ENCODE measurements at places on chromosomes 7 and 10.

GRCh38 chr7:110600956-110601355, 490.0 kb upstream of the LRRN3 start:
- no peak overlapping the region for H3K4me3 ChIP-seq
- no peak overlapping the region for H3K27ac ChIP-seq
- DNase-seq, result no peak
- H3K36me3 ChIP-seq, result no peaks in the 10 kb centered on the region
- H3K27me3 ChIP-seq, result no peaks in the 10 kb centered on the region

- no peaks in the 10 kb centered on the region for H3K36me3 ChIP-seq
- no peak for DNase-seq
- H3K4me3 ChIP-seq, result no peak overlapping the region
- H3K27me3 ChIP-seq, result no peaks in the 10 kb centered on the region
These were observed 586.3 kb upstream of the ANKRD30A start for GRCh38 chr10:36538953-36539586.

DNA sequence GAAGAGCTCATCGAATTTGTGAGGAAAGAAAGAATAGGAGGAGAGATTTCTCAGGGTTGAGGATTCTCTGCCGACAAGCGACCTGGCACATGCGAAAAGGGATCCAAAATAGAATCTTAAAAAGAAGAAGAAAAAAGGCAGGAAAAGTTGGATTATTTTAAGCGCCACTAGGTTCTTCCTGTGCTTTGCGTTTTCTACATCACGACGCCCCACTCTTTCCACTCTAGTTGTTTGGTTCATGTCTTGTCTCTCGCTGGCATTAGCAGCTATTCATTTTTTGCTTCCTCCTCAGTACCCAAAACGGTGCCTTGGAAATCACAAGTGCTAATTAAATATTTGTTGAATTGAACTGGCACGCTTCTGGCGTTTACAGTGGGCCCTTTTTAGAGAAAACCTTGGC, 674 bp upstream of the FRA10AC1 start:
- H3K4me3 ChIP-seq, result peak overlapping the region; percentile 63
- H3K36me3 ChIP-seq, result peaks cover 15% of the 10 kb centered on the region
- no peak for DNase-seq
- peaks cover 9% of the 10 kb centered on the region for H3K4me1 ChIP-seq
- H3K27me3 ChIP-seq, result no peaks in the 10 kb centered on the region
- H3K27ac ChIP-seq, result peak overlapping the region; percentile 87

DNA sequence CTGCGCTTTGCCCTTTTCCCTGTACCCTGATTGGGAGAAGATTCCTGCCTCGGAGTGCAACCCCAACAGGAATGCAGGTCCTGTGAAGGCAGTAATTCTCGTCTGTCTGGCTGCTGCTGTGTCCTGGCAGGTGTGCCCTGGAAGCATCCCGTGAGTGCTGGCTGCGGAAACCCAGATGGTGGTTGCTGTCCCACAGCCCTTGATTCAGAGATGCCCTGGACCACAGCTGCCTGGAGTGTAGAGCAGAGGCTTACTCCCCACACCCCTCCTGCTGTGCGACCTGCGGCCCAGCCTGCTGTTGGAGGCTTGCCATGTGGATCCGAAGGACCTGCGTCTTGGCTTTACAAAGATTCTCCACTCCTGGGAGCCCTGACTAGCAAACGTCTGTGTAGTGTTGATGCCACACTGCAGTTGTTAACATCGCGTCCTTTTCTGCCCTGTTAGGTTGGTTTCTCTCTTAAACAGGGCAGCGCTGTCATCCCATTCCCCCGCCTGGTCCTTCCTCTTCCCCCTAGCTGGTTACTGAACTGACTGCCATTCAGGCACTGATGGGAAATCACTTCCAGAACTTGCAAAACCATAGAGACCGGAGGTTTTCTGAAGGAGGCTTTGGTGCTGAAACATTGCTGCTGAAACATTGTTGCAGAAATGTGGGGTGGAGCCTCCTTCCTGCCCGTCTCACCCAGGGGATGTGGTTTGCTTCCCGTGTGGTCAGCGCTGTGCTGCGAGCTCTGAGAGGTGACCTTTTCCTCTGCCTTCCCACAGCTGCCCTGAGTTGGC, 53.3 kb downstream of the DNAJB6 start:
- no peak overlapping the region for H3K4me3 ChIP-seq
- H3K36me3 ChIP-seq, result peaks cover 48% of the 10 kb centered on the region
- H3K4me1 ChIP-seq, result peaks cover 17% of the 10 kb centered on the region
- DNase-seq, result no peak
- no peak overlapping the region for H3K27ac ChIP-seq

- DNase-seq, result no peak
- no peaks in the 10 kb centered on the region for H3K36me3 ChIP-seq
- H3K27me3 ChIP-seq, result peaks cover 22% of the 10 kb centered on the region
- H3K4me1 ChIP-seq, result peaks cover 4% of the 10 kb centered on the region
These were observed 531 bp downstream of the IKZF1 start for GRCh38 chr7:50304911-50305582.

DNA sequence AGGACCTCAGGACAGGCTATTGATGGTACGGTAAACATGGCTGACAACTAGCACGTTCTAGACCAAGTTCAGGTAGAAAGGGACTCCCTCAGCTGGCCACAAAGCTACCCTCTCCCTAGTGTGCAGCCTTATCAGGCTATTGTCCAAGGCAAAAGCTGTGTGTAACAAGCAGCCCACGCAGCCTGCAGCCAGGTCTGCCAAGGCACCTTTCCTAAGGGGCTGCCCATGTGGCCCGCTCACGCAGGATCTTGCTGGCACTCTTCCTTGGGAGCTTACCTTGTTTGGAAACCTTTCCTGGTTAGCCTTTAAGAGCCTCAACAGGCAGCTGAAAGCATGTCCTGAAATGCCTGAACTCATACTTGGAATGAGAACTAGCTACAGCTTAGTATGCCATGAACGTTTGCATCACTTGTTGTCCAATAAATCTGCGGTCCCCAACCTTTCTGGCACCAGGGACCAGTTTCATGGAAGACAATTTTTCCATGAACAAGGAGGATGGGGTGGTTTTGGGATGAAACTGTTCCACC, 51.7 kb downstream of the SYPL1 start:
- H3K4me1 ChIP-seq, result peaks cover 21% of the 10 kb centered on the region
- H3K27me3 ChIP-seq, result no peaks in the 10 kb centered on the region
- H3K36me3 ChIP-seq, result no peaks in the 10 kb centered on the region
- DNase-seq, result no peak

GRCh38 chr10:118590334-118590733, 5.1 kb downstream of the PRLHR start:
- H3K36me3 ChIP-seq, result no peaks in the 10 kb centered on the region
- no peak overlapping the region for H3K4me3 ChIP-seq
- H3K27ac ChIP-seq, result no peak overlapping the region
- no peaks in the 10 kb centered on the region for H3K4me1 ChIP-seq
- no peak for DNase-seq

DNA sequence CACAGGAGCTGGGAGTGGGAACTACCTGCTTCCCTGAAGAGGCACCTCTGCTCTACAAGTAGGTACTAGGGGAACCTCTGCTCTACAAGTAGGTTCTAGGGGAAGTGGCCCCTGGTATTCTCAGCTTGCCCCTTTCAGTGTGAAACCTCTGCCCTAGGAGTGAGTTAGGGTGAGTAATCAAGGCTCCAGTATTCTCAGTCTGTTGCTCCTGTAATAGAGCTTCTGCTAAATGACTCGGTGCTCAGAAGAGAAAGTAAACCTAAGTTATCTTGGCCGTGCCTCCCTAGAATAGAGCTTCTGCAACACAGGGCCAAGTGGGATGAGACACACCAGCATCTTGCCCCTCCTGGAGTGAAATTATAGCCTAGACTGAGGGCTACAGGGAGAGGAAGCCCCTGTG, 13.4 kb upstream of the RASSF4 start:
- no peak for DNase-seq
- H3K36me3 ChIP-seq, result no peaks in the 10 kb centered on the region

DNA sequence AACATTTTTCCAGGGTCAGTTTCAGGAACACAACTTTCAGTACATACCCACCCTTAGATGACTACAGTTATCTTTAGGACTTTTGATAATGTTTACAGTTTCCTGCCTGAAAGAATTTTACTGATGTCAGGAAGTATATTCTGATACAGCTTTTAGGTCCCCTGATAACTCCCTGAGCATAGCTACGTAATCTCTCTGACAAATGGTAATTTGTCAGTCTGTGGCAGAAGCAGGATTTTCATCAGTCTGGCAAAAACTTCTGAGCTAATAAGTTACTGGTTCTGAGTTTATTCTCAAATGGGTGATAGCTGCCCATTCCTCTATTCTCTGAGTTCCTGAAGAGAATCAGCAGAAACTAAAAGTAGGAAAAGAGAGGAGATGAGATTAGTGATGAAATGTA, 270.1 kb upstream of the MTPN start:
- H3K36me3 ChIP-seq, result no peaks in the 10 kb centered on the region
- no peaks in the 10 kb centered on the region for H3K27me3 ChIP-seq
- no peak overlapping the region for H3K27ac ChIP-seq
- no peaks in the 10 kb centered on the region for H3K4me1 ChIP-seq
- H3K4me3 ChIP-seq, result no peak overlapping the region

- H3K27me3 ChIP-seq, result no peaks in the 10 kb centered on the region
- peaks cover 20% of the 10 kb centered on the region for H3K4me1 ChIP-seq
- H3K4me3 ChIP-seq, result no peak overlapping the region
- no peaks in the 10 kb centered on the region for H3K36me3 ChIP-seq
These were observed 32.8 kb upstream of the ARHGAP12 start for GRCh38 chr10:31961277-31962074.

- no peak overlapping the region for H3K4me3 ChIP-seq
- no peak overlapping the region for H3K27ac ChIP-seq
- H3K27me3 ChIP-seq, result no peaks in the 10 kb centered on the region
- H3K4me1 ChIP-seq, result peaks cover 20% of the 10 kb centered on the region
These were observed 299.8 kb downstream of the KLF6 start for GRCh38 chr10:3485057-3485686.

DNA sequence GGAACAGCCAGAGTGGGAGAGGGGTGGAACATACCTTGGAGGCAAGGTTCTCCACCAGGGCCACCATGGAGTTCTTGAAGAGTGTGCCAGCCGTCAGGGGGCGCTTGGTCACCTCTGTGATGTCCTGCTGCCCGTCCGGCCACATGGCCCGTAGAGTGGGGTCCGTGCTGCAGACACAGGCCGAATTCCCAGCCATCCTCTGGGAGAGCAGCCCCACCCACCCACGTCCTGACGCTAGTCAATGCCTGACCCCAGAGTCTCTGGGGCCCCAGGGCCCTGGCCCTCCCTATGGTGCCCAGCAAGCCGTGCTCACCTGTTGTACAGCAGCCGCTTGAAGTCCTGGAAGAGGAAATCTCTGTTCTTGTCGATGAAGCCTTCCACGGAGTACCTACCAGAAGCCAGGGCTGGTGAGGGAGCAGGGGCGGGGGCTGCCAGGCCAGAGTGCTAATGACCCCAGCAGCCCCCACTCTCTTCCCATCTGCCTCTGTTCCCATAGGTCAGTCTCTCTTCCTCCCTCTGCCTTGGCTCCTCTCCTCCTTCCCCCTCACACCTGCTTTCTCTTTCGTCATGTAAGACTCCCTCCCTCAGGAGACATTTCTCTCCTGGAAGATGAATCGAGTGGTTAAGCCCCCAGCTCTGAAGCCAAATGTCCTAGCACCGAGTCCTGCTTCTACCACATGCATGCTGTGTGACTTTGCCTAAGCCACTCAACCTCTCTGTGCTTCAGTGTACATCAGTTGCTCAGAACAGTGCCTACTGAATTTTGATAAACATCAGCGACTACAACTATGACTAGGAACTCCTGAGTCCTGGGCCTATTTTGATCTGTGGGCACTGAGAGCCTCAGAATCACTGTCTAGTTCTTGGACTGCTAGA, 11.0 kb downstream of the MYO1G start:
- H3K27ac ChIP-seq, result no peak overlapping the region
- H3K27me3 ChIP-seq, result no peaks in the 10 kb centered on the region
- no peak overlapping the region for H3K4me3 ChIP-seq
- H3K36me3 ChIP-seq, result no peaks in the 10 kb centered on the region

DNA sequence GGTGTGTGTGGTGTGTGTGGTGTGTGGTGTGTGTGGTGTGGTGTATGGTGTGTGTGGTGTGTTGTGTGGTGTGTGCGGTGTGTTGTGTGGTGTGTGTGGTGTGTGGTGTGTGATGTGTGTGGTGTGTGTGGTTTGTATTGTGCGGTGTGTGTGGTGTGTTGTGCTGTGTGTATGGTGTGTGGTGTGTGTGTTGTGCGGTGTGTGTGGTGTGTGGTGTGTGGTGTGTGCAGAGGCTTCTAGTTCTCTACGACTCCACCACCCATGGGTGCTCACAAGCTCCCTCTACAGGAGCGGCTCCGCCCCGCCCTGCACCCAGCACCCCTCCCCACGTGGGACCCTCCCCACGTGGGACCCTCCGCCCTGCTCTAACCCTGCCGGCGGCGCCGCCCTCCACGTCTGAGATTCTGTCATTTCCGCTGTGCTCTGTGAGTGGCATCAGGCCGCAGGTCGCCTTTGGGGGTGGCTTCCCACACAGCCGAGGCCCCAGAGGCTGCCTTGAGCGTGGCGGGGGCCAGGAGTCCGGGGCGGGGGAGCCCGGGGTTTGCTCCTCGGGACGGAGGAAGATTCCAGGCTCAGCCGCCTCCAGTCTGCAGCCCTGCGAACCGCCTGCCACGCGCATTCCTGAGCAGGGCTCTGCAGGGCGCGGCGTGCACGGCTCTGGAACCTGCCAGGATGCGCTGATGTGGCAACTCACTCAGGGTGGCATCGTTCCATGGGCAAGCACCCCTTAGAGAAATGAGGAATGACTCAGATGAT, 37.0 kb upstream of the DNAJB6 start:
- H3K4me3 ChIP-seq, result no peak overlapping the region
- H3K4me1 ChIP-seq, result peaks cover 15% of the 10 kb centered on the region
- H3K27ac ChIP-seq, result no peak overlapping the region

- H3K4me1 ChIP-seq, result no peaks in the 10 kb centered on the region
- no peak for DNase-seq
- no peaks in the 10 kb centered on the region for H3K36me3 ChIP-seq
- no peak overlapping the region for H3K4me3 ChIP-seq
- H3K27me3 ChIP-seq, result no peaks in the 10 kb centered on the region
These were observed 45.5 kb downstream of the JAKMIP3 start for GRCh38 chr10:132111121-132111731.

- no peaks in the 10 kb centered on the region for H3K4me1 ChIP-seq
- no peak overlapping the region for H3K4me3 ChIP-seq
- H3K36me3 ChIP-seq, result no peaks in the 10 kb centered on the region
These were observed 125.1 kb upstream of the FAM204A start for GRCh38 chr10:118467200-118467599.

DNA sequence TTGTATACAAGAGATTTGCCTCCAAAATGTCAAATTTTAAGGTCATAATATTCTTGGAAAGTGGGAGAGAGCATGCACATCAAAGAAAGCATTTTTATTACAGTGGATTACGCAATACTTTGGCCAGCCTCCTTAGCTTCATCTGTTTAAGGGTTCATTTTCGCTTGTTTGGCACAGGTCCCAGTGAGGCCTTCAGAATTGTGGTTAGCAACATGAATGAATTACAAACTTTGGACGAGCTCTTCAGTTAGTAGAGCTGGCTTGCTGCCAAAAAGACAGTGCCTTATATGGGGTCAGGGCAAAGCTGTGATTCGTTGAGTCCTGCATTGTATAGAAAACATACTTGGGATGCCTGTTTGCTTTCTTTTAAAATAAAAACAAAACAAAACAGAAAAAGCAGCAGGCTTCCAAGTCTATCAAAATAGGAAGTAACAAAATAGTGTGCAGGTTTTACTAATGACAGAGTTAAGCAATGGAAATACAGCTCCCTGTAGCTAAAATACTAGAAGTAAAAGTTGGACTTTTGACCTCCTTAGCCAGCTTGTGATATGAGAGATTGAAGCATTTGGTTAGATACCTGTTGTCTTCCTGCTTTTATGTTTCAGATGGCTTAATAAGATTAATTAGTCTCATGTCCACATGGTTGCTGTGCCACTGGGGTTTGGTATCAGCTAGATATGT, 190.8 kb downstream of the MLLT10 start:
- H3K27ac ChIP-seq, result no peak overlapping the region
- no peaks in the 10 kb centered on the region for H3K27me3 ChIP-seq
- H3K4me3 ChIP-seq, result no peak overlapping the region

- no peaks in the 10 kb centered on the region for H3K4me1 ChIP-seq
- peaks cover 10% of the 10 kb centered on the region for H3K36me3 ChIP-seq
- no peaks in the 10 kb centered on the region for H3K27me3 ChIP-seq
- H3K4me3 ChIP-seq, result no peak overlapping the region
- DNase-seq, result no peak
These were observed 95.3 kb downstream of the LRRC4 start for GRCh38 chr7:127935847-127936376.
